ENCODE measurements at places on chromosomes 16 and 17.

GRCh38 chr17:40123811-40124114 is 2.0 kb downstream of the MSL1 start:
- peaks cover 32% of the 10 kb centered on the region for H3K36me3 ChIP-seq
- peak overlapping the region; percentile 81 for H3K27ac ChIP-seq

- H3K4me3 ChIP-seq = no peak overlapping the region
- H3K27me3 ChIP-seq = peaks cover 12% of the 10 kb centered on the region
- H3K27ac ChIP-seq = no peak overlapping the region
- no peak for DNase-seq
Measured at GRCh38 chr17:4609761-4610160, 25.4 kb downstream of the SMTNL2 start.

GRCh38 chr16:89701425-89702406 is at the start of gene SPATA2L:
SPATA2L (minus strand) TSS chr16:89701705; CDS start chr16:89701232, 473 bp downstream.
- H3K4me3 ChIP-seq = peak within 1 kb of the TSS; percentile 73
- peak; percentile 97 for DNase-seq
- peaks cover 26% of the 10 kb centered on the region for H3K4me1 ChIP-seq
- peaks cover 3% of the 10 kb centered on the region for H3K36me3 ChIP-seq
- H3K27me3 ChIP-seq = no peaks in the 10 kb centered on the region

DNA sequence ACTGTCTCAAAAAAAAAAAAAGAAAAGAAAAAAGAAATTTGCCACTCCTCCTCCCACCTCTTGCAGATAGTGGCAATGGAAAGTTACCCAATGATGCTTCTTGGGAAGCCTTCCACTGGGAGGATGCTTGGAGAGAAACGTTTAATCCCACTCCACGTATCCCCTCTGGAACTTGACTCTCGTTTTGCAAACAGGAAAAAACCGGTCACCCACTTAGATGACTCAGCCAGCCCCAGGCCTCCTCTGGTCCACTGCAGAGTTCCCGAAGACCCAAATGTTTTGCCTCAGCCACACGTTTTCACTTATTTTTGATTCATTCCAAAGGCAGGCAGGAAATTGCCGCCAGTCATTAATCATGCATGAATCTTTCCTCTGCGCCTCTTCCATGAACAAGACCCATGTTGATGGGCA is 9.3 kb upstream of the TNFRSF17 start:
- no peaks in the 10 kb centered on the region for H3K36me3 ChIP-seq
- H3K27ac ChIP-seq = no peak overlapping the region
- H3K4me1 ChIP-seq = peaks cover 1% of the 10 kb centered on the region
- no peak overlapping the region for H3K4me3 ChIP-seq
- DNase-seq = no peak

DNA sequence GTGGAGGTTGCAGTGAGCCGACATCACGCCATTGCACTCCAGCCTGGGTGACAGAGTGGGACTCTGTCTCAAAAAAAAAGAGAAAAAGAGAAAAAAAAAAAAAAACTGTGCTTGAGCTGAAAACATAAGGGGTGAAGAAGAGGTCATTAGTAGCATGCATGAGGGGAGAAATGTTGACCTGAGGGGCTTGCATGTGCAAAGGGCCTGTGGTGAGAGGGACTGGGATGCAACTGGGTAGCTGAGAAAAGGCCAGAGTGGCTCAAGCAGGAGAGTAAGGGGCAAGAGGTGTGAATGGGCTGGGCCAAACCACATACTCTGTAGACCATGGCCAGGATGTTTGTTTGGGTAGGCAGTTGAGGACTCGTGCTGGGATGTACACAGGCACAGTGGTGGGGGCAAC is 3.4 kb downstream of the KIF19 start:
- H3K27ac ChIP-seq = no peak overlapping the region
- no peaks in the 10 kb centered on the region for H3K36me3 ChIP-seq
- H3K4me3 ChIP-seq = no peak overlapping the region
- H3K4me1 ChIP-seq = peaks cover 11% of the 10 kb centered on the region

- no peak for DNase-seq
- peaks cover 28% of the 10 kb centered on the region for H3K4me1 ChIP-seq
- H3K4me3 ChIP-seq = no peak overlapping the region
- peaks cover under 1% of the 10 kb centered on the region for H3K27me3 ChIP-seq
Measured at GRCh38 chr17:76529224-76530094, 8.1 kb downstream of the CYGB start.

DNA sequence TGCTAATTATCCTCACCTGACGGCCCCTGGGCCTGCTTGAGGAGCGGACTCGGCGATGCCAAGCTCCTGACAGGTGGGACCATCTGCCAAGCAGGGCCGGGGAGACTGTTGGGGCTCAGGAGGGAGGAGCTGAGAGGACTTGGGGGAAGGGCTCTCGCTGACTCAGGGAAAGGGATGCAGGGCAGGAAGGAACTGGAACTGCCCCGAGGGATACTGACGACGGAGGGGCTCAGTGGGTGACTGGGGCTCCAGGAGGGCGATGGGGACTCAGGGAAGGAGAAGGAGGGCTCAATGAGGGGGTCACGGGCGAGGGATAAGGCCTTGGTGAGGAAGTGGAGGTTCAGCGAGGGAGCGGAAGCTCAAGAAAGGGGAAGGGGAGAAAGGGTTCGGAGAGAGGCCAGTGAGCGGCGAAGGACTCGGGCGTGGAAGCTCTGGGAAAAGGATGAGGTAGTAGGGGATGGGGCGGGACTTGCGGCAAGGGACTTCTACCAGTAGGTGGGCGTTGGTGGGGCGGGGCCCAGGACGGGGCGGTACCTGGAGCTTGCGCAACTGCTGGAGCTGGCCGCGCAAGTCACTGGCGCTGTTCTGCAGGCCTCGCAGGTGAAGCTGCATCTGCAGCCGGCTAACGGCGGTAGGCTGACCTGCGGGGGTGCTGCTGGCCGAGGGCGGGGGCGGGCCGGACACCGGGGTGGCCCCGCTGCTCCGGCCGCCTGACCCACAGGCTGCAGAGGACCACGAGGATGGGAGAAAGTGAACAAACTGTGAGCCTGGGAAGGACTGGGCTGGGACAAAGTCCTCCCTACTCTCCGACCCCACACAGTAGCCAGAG is 46.5 kb downstream of the SRCIN1 start:
- DNase-seq = peak; percentile 90
- H3K27ac ChIP-seq = no peak overlapping the region
- H3K27me3 ChIP-seq = peaks cover 45% of the 10 kb centered on the region

DNA sequence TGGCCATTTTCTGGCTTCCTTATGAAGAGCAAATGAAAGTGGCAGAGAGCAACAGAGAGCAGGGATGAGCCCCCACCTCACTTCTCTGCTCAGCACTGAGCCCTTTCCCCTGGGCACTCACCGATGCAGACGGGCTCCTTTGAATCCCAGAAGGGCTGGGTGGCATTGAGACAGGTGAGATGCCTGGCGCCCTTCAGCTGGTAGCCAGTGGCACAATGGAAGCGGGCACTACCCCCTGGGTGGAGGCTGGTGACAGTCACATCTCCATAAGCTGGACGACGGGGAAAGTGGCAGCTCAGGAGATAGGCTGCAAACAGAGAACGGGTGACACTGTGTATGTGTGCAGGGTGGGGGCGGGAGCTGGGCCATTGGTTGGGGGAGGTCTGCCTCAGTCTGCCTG is 12.5 kb upstream of the PHF12 start:
- H3K27me3 ChIP-seq = no peaks in the 10 kb centered on the region
- H3K36me3 ChIP-seq = no peaks in the 10 kb centered on the region
- no peak for DNase-seq
- no peaks in the 10 kb centered on the region for H3K4me1 ChIP-seq

GRCh38 chr16:11050944-11051343 is 106.6 kb downstream of the CLEC16A start:
- DNase-seq = no peak
- no peak overlapping the region for H3K4me3 ChIP-seq
- peaks cover 2% of the 10 kb centered on the region for H3K27me3 ChIP-seq
- H3K36me3 ChIP-seq = peaks cover 56% of the 10 kb centered on the region
- H3K27ac ChIP-seq = peak overlapping the region; percentile 90
- peaks cover 76% of the 10 kb centered on the region for H3K4me1 ChIP-seq

DNA sequence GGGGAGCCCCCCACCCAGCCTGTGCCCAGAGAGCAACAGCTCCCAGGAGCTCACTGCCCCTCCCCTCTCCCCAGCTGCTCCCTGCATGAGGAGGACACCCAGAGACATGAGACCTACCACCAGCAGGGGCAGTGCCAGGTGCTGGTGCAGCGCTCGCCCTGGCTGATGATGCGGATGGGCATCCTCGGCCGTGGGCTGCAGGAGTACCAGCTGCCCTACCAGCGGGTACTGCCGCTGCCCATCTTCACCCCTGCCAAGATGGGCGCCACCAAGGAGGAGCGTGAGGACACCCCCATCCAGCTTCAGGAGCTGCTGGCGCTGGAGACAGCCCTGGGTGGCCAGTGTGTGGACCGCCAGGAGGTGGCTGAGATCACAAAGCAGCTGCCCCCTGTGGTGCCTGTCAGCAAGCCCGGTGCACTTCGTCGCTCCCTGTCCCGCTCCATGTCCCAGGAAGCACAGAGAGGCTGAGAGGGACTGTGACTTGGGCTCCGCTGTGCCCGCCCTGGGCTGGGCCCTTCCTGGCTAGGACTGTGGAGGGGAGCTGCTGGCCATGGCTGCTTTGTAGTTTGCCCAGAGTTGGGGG is 584 bp downstream of the TCAP start:
- peaks cover 10% of the 10 kb centered on the region for H3K4me1 ChIP-seq
- H3K27me3 ChIP-seq = peaks cover 20% of the 10 kb centered on the region
- H3K27ac ChIP-seq = no peak overlapping the region
- H3K36me3 ChIP-seq = no peaks in the 10 kb centered on the region
- no peak overlapping the region for H3K4me3 ChIP-seq
- DNase-seq = no peak

DNA sequence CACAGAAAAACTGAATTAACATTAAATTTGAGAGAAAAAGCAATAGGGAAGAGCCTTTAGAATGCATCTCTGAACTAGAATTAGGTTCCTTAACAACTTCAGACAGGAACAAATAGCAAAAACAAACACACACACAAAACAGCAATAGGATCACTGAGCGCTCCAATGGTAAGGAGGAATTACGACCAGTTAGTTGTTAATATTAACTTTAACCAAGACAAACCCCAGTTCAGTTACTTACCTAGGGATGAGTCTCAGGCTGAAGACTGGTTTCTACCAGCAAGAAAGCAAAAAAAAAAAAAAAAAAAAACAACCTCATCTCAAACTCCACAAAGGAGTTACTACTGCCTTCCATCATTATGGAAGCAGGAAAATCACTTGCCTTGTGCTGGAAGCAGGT is 14.6 kb downstream of the DHRS7B start:
- H3K36me3 ChIP-seq = peaks cover 19% of the 10 kb centered on the region
- DNase-seq = no peak
- H3K4me3 ChIP-seq = no peak overlapping the region
- no peaks in the 10 kb centered on the region for H3K27me3 ChIP-seq
- H3K27ac ChIP-seq = no peak overlapping the region
- H3K4me1 ChIP-seq = peaks cover 6% of the 10 kb centered on the region

DNA sequence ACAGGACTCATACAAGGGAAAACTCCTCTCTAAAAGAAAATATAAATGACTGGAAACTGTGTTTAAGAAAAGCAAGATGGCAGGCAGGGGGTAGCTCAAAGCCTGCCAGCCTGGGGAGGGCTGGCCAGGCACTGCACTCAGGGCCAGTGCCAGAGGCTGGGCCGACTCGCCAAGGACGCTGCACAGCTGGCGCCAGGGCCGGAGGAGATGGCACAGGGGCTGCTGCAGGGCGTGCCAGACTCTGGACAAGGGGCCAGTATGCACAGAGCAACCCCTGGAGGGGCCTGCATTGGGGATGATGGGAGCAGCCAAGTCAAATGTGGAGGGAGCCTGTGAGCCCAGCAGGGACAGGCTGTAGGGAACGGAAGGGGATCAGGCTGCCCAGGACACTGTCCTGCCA is 4.0 kb downstream of the PKMYT1 start:
- no peak overlapping the region for H3K4me3 ChIP-seq
- DNase-seq = no peak
- no peak overlapping the region for H3K27ac ChIP-seq
- peaks cover 9% of the 10 kb centered on the region for H3K4me1 ChIP-seq
- H3K36me3 ChIP-seq = peaks cover 26% of the 10 kb centered on the region

DNA sequence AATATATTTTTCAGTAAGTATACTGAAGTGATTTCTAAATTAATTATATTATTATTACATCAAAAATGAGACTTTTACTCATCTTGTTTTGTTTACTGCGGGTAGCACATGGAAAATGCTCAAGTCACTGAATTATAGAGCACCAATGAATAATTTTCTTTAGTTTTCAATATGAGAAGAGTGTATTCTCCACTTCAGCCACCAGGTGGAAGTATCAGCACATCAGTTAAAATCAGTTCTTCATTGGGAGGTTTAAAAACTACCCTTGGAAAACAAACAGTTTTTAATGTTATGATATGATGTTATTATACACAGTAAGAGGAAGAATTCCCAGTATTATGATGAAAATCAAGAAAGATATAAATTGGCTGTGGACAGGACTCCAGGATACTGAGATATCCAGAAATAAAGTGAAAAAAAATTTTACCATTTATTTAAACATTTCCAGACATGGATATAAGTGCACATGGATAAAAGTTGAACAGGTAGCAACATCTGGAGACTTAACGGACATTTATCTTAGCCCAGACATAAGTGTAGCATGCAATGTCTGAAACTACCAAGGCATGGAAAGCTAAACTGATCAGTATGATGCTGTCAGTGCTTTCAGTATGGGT is 467.3 kb downstream of the KCNJ2 start:
- no peak for DNase-seq
- H3K4me3 ChIP-seq = no peak overlapping the region
- no peak overlapping the region for H3K27ac ChIP-seq
- H3K36me3 ChIP-seq = no peaks in the 10 kb centered on the region

GRCh38 chr16:54128629-54129234 is 157.9 kb downstream of the IRX3 start:
- peaks cover 3% of the 10 kb centered on the region for H3K4me1 ChIP-seq
- no peak overlapping the region for H3K4me3 ChIP-seq
- H3K36me3 ChIP-seq = no peaks in the 10 kb centered on the region
- no peak overlapping the region for H3K27ac ChIP-seq
- no peak for DNase-seq

- no peaks in the 10 kb centered on the region for H3K4me1 ChIP-seq
- DNase-seq = no peak
- H3K27me3 ChIP-seq = no peaks in the 10 kb centered on the region
- H3K36me3 ChIP-seq = no peaks in the 10 kb centered on the region
Measured at GRCh38 chr17:6524520-6524919, 31.8 kb downstream of the PITPNM3 start.

GRCh38 chr17:72487731-72488494 is 367.1 kb downstream of the SOX9 start:
- no peaks in the 10 kb centered on the region for H3K4me1 ChIP-seq
- H3K27me3 ChIP-seq = peaks cover 3% of the 10 kb centered on the region
- H3K4me3 ChIP-seq = no peak overlapping the region
- H3K36me3 ChIP-seq = no peaks in the 10 kb centered on the region
- H3K27ac ChIP-seq = no peak overlapping the region
- no peak for DNase-seq

All from activated naive CD8-positive, alpha-beta T cell treated with anti-CD3 and anti-CD28 coated beads, Interleukin-2, amount 50 U/mL, for 24 hours (primary cell).